ENCODE measurements at places on chromosomes 3 and 15. TPM values are rescaled to one million over a fixed set of nuclear protein-coding genes. Genes with fewer than 3 reads are reported as not detected.

DNA sequence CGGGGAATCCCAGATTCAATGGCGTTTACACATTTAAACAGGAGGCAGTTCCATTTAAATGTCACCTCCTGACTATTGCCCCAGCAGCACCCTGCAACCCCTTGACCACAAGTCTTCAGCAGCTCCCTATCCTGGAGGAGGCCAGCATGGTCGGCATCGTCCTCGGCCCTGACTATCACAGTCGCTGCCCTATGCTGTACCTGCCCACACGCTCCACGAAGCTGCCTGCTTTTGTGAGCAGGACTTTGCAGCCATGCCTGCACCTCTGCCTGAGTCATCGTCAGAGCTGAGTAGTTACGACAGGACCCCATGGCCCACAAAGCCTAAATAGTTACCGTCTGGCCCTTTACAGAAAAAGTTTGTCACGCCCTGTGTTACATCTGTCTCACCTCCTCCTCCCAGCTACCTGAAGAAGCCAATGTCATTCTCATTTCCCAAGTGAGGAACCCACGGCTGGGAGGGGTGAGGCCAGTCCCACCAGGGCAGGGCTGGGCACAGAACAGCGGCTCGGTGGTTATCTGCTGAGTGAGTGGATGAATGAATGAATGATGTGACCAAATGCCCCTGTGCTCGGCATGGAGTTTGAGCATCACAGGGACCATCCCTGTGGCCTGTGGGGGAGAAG, 47.8 kb upstream of the IQSEC1 start:
- no peak for DNase-seq

DNA sequence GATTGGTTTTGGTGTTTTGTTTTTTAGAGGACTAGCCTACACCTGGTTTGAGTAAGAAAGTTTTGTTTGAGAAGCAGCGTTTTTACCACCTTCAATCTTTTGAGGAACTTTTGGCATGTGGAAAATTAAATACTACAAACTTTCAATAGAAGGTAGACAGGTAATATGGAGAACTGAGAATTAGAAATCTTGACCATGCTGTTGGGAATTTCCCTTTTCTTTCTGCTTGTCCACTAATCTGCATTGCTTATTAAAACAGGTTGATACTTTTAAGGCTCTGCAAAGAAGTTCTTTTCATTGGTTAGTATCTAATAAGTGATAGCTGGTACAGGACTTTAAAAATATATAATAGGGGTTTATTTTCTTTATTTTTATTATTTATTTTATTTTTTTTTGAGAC, 31.9 kb downstream of the UBE2E1 start:
- DNase-seq = no peak

ACAD9 gene
- total RNA-seq = 38.5 TPM

DNA sequence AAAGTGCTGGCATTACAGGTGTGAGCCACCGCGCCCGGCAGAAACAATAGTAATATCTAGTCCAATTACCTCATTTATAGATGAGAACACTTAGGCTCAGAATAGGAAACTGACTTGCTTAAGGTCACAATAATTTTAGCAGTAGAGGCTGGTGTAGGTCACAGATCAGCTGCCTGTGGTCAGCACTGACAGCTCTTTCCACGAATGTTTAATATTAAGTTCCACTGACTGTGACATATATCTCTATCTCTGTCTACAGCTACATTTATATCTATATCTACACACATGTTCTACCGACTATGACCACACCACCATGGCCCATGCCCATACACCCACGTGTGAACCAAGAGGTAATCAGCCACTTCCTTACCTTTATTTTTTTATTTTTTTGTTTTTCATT, 40.2 kb upstream of the DLG1 start:
- no peak for DNase-seq

DNA sequence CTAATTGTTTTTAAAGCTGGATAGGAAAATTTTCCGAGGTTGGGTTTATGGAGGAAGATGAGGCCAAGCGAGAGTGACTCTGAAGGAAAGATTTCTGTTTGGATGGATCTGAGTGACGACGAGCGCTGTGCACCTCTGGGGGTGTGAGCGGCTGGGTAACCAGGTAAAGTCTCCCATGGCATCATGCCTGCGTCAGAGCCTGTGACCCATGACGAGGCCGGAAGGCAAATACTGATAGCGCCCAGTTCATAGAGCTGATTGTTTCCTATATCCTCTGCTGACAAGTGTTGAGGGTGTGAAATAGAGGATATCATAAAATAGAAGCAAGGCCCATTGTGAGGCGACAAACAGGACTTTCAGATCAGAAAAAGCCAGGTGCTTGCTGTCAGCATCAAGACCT, 33.7 kb upstream of the MAGEF1 start:
- DNase-seq = no peak

- DNase-seq = no peak
These were observed 24.2 kb downstream of the SRGAP3 start for GRCh38 chr3:9225268-9225667.

FBXO22 gene
- 52.7 TPM for total RNA-seq

PARP9 gene
- total RNA-seq = 54.1 TPM

All from foreskin keratinocyte (primary cell).